ENCODE measurements at places on chromosomes 12 and 14.

- DNase-seq = no peak
These were observed 11.9 kb upstream of the TC2N start for GRCh38 chr14:91879196-91879595.

GRCh38 chr14:59900556-59900955 is 19.4 kb upstream of the LRRC9 start:
- DNase-seq = no peak

- no peak for DNase-seq
These were observed 3.5 kb downstream of the LMO3 start for GRCh38 chr12:16602412-16602811.

- DNase-seq = no peak
These were observed 716.8 kb downstream of the LRFN5 start for GRCh38 chr14:42323426-42323825.

DNA sequence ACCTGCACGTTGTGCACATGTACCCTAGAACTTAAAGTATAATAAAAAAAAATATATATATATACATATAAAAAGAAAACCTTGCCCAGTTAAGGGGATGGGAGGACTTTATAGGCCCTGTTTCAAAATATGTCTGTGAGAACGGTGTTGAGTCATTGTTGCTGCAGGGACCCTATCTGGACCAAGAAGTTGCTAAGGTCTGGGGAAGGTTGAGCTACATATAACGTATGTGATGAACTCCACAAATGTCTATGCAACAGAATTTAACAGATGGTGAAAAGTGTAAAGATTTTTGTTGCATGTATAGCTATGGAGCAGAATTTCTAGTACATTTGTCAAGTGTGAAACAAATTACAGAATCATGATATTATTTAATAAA is 59.7 kb downstream of the TBC1D30 start:
- DNase-seq = no peak

DNA sequence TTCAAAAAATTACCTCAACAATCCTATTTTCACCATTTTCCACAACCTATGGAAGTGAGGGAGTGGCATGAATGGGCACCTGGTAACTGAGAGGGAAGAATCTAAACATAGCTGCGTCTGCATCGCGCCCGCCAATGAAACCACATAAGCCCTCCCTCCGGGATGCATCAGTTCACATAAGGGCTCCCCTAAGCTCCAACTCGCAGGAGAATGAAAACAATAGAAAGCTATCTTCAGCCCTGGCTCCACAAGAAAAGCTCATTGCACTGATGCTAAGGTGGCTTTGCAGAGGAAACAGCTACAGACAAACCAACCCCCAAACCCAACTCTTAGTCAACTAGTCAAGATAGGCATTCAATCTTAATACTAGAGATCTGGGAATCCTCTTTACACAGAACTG is 173.3 kb downstream of the FOXN3 start:
- DNase-seq = no peak

DNA sequence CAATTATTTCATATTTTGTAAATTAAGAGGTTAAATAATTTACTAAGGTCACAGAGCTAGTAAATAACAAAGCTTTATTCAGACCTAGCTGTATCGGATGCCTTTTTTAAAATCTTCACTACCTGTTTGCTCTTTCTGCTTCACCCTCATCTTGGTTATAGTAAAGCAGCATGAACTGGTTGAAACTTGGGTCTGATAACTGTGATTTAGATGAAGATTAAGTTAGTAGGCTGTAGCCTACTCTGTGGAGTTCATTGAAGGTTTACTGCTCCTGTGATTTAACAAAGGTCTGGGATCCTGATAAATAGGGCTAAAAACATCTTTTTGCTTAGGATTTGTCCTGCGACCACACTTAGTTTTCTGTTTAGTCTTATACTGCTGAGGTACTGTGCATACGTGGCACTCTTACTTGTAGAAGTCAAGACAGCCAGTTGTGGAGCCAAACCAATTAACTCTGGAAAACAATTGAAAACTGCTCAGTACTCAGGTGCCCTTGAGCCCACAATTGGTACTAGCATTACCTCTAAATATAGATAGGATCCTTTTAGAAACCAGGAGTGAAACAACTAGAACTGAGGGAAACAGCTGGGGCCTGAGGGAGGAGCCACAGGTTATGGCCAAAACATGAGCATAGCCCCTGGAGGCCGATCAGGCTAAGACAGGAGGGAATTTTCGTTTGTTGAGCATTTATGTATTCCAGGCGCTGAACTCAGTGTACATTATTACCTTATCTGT is 2.3 kb downstream of the SPATS2 start:
- no peak for DNase-seq

- no peak for DNase-seq
These were observed 6.9 kb downstream of the SDR9C7 start for GRCh38 chr12:56927281-56927680.

GRCh38 chr12:92541731-92542130 is 161.1 kb upstream of the PLEKHG7 start:
- DNase-seq = no peak

- DNase-seq = no peak
These were observed 77.8 kb upstream of the POC1B start for GRCh38 chr12:89603678-89604077.

GRCh38 chr12:26177283-26177682 is 18.1 kb upstream of the SSPN start:
- no peak for DNase-seq

DNA sequence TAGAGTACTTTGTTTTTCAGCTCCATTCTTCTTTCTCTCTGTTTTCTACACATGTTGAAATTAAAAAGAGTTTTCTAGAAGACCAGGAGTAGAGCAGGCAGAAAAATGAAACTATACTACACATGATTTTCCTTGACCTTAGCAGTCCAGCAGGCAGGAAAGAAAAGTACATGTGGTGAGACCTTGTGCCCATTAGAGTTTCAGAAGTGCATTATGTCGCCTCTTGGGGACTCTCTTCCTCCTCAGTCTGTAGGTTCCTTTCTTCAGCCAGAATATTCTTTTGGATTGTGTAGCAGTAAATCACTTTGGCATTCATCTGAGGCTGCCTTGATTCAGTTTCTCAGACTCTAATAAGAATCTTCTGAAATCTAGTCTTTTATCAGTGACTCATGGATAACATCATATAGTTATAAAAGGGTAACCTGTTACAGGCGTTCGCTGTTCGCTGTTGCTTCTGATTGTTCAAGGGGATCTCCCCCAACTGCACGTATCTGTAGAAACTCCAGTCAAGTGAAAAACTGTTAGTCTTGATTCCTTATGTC is 161.8 kb downstream of the ANO4 start:
- no peak for DNase-seq

- DNase-seq = no peak
These were observed 17.4 kb downstream of the TMPO start for GRCh38 chr12:98532687-98533304.

DNA sequence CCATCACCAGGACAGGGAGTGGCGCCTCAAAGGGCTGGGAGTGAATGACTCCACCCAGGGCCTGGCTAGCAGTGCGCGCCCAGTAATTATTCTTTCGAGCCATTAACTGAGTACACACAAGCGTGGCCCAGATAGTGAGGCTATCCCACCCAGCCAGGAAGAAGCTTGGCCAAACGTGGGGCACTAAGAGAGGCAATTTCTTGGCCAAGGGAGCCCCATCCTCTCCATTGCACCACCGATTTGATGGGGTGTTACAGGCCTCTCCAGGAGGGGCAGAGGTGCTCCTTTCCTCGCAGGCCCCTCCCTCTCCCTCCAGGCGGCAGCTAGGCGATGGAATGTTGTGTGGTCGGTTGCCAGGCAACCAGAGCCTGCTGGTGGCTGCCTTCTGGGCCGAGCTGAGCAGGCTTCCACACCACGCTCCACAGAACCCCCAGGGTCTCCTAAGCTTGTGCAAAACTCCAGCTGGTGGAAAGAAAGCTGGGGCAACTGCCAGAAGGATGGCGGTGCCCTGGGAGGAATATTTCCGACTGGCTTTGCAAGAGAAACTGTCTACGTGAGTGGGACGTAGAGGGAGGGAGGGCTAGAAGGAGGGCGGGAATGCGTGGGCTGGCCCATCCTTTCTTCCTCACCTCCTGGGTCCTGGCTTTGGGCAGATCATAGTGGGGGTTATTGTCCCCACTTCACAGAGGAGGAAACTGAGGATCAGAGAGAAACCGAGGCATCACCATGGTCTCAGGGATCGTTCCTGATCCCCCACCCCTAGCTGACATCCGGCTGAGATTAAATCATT is at the start of gene CFAP73:
CFAP73 (plus strand) TSS at position 364 of the 790 bp plus-strand sequence; CDS start at position 498, 134 bp downstream.
- DNase-seq = no peak

DNA sequence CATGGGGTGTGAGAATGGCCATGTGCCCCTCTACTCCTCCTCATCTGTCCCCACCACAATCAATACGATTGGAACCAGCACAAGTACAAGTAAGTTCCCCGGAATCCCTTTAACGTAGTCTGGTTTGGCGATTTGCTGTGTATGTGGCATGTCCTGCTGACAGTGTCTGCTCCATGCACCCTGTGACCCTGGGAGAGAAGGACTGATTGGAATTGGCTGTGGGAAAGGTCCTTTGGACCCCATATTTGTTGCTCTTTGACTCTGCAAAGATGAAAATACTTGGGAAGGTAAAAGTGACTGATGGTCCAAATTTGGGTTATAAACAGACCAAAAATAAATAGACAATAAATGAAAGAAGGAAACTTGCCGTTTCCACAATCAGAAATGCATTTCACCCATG is 135.6 kb downstream of the SAMD4A start:
- DNase-seq = no peak

- no peak for DNase-seq
These were observed 48.2 kb upstream of the LRFN5 start for GRCh38 chr14:41558490-41558889.

GRCh38 chr12:58202933-58203718 is 261.8 kb downstream of the ATP23 start:
- no peak for DNase-seq

- no peak for DNase-seq
These were observed 1.5 kb downstream of the MYF6 start for GRCh38 chr12:80708975-80709328.
